Mesothelial cell of epicardium (in vitro differentiated cells): ENCODE measurements at places on chromosomes 12 and 14. TPM values are rescaled to one million over a fixed set of nuclear protein-coding genes. Genes with fewer than 3 reads are reported as not detected.

GRCh38 chr12:76777765-76778216 lies 13.9 kb downstream of the ZDHHC17 start:
- no peak for DNase-seq

- no peak for DNase-seq
These were observed 59.5 kb downstream of the ETNK1 start for GRCh38 chr12:22684140-22685118.

Gene KLRK1
- not detected in 3 replicates for total RNA-seq

Gene GPHN
- total RNA-seq, result 28.6 to 32.1 TPM (median 30.7 TPM) in 3 replicates

GRCh38 chr14:105309371-105309770 lies 5.2 kb upstream of the PACS2 start:
- no peak for DNase-seq

Gene TAS2R42
- not detected in 3 replicates for total RNA-seq

Gene KRT3
- total RNA-seq, result 0.50 to 0.78 TPM (median 0.75 TPM) in 3 replicates

Gene SLC6A13
- 0.97 to 2.5 TPM (median 1.2 TPM) in 3 replicates for total RNA-seq

Gene TMEM117
- 31.5 to 35.3 TPM (median 32.9 TPM) in 3 replicates for total RNA-seq

DNA sequence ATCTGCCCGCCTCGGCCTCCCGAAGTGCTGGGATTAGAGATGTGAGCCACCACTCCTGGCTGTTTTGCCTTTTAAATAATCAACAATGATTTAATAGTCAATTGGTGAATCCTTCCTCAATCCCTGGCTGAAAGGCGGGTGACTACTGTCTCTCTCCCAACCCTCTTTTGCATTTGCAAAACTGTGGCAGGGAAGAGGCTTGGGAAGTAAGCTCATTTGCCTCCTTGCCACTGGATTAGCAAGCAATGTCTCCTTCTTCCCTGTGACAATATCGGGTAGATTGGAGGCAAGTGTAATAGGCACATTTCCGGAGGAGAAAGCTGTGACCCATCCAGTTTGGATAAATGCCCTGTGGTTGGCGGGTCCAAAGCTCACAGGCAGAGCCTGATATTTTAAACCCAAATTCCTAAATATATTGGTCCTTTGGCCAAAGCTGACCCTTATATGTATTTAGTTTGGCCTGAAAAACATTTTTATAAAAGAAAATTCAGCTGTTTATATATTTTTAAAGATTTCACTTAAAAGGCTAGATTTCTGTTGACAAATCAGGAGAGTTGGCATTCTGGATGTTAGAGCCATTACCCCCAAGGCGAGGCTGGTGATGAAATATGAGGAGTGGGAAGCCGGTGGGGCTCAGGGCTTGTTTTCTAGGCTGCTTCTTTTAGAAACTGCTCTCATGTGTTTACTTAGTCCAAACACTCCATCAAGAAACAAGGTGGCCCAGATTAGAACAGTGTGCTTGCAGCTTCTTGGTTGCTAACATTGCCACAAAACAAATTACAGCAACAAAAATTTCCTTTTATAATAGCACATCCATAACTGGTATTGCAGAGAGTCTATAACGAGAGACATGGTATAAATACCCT lies 646.9 kb upstream of the TMEM132C start:
- DNase-seq, result no peak

- no peak for DNase-seq
These were observed 80.0 kb downstream of the LGMN start for GRCh38 chr14:92668276-92668973.

Gene TMPRSS12
- 0.24 to 0.27 TPM in 2 of 3 replicates, not detected in the other for total RNA-seq

DNA sequence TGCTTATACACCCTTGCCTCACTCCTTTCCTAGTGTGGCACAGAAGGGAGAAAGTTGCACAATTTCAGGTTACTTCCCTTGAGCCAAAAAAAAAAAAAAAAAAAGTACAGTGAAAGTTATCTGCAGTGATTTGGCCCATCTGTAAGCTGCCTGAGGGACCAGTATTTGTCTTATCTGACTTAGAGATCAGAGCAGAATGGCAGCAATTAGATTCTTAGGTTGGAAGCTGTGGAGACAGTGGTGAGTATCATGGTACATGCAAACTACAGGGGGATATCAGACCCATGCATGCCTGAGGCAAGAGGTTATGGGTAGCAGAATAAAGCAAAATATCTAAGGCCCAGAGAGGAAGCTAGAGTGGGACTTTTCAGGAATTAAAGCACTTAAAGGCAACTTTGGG lies 1070.7 kb upstream of the NOVA1 start:
- no peak for DNase-seq

DNA sequence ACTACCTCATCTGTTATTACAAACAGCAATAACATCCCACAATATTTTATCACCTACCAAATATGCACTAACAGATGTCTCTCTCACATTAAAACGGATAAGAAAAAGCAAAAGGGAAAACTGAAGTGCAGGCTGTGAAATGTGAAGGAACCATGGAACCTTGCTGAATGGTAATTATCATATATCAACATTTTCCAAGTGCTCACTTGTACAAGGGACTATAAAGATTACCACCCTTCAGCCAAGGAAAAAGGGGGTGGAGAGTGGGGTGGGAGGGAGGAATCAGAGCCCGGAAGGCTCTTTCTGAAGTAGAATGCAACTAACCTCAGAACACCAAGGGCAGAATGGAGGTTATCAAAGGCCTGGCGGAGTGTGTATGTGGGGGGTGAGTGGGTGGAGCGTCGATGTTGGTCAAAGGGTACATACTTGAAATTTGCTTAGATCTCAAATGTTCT lies 1.2 kb downstream of the SNX6 start:
- DNase-seq, result no peak

Gene EPYC
- not detected in 3 replicates for total RNA-seq

- DNase-seq, result no peak
These were observed 8.1 kb downstream of the BCL7A start for GRCh38 chr12:122029620-122030423.

DNA sequence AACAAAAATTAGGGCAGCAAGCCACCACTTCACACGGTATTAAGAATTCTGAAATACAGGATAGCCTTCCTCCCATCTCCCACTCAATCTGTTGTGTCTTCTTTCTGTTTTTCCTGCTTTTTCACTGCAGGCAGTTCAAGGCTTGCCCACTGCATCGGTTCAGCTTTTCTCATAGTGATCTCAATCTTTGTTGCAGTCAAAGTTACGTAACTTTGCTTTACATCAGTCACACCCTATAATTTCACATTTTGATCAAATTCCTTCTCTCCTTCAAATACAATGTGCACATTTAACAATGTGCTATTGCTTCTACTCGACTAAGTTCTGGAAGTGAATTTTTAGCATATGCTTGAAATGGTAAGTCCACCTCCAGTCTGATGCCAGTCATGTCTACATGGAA lies 217.6 kb downstream of the EFCAB11 start:
- DNase-seq, result no peak
